ENCODE measurements at places on chromosomes 3 and 15. TPM values are rescaled to one million over a fixed set of nuclear protein-coding genes. Genes with fewer than 3 reads are reported as not detected.

DNA sequence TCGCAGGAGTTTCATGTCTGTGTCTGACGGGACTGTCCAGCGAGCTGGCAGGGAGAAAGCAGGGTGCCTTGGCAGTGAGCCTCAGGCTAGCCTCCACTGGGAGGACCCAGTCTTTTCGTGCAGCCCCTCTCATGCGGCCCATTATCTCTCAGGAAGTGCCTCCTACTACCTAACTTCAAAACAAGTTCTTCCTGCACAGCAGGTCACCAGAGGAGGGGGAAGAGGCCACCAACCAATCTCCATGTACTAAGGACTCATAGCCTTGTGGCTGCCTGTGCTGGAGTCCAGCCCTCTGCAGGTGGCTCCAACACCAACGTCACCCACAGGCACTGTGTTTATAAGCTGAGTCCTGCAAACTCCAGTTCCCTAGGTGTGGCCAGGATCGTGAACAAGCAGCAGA is 4.8 kb downstream of the VIPR1 start:
- DNase-seq, result no peak

P3H2 gene
- 101 TPM for polyA plus RNA-seq

DNA sequence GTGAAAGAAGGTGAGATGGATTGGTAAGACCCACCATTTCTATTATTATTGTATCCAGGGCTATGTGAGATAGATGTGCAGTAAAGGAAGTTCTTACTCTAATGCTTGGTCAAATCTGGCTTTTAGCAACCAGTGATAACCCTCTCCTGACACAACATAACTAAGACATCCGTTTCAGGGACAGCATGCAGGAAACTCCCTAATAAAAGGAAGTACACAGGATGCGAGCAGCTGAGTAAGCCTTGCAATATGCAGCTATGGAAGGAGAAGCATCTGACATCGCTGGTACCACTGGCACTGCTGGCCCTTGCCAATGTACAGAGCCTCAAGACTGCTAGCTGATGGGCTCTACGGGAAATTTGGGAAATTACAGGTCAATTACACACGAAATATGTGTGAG is 662.3 kb downstream of the NR2F2 start:
- no peak for DNase-seq

- DNase-seq, result no peak
These were observed 44.2 kb upstream of the TIPARP start for GRCh38 chr3:156630081-156630772.

DUOXA2 gene
- polyA plus RNA-seq, result 0.10 TPM

DNA sequence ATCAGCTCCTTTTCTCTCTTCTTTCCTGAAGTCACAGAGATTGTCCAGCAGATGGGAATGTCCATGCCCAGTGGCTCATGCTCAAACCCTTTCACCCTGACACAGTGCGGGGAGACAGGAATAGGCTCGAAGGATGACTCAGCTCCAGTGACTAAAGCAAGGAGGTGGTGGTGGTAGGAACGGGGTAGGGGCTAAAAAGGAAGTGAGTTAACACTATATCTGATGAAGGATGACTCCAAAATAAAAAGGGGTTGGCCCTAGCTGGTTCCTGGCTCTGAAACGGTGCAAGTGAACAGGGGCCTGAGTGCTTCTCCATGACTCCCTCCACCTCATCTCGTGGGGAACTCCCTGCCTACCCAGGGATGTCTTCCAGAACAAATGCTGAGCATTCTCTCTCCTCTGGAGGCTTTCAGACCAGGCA is 167.4 kb upstream of the LPP start:
- DNase-seq, result no peak

- no peak for DNase-seq
These were observed 780.9 kb upstream of the LMCD1 start for GRCh38 chr3:7720649-7721297.

- DNase-seq, result no peak
These were observed 152.4 kb downstream of the EBLN2 start for GRCh38 chr3:73213896-73214295.

XCR1 gene
- 0.31 TPM for polyA plus RNA-seq

DNA sequence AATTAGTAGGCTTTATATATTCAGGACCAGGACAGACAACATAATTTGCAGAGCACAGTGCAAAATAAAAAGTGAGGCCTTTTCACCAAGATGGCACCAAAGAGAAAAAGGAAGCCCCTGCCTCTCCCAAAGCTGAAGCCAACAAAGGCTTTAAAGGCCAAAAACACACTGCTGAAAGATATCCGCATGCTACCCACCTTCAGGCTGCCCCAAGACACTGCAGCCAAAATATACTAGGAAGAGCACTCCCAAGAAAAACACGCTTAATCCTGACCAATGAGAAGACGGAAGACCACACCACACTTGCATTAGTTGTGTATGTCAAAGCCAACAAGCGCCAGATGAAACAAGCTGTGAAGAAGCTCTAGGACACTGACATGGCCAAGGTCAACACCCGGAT is 38.0 kb downstream of the PIK3CB start:
- DNase-seq, result no peak

- DNase-seq, result no peak
These were observed 65.8 kb downstream of the TPRG1 start for GRCh38 chr3:189237526-189237925.

TGFBR2 gene
- polyA plus RNA-seq, result 94.0 TPM

- DNase-seq, result no peak
These were observed 25.3 kb upstream of the SI start for GRCh38 chr3:165103616-165104015.

HYAL1 gene
- 7.6 TPM for polyA plus RNA-seq

SLC6A1 gene
- 1.7 TPM for polyA plus RNA-seq

DNA sequence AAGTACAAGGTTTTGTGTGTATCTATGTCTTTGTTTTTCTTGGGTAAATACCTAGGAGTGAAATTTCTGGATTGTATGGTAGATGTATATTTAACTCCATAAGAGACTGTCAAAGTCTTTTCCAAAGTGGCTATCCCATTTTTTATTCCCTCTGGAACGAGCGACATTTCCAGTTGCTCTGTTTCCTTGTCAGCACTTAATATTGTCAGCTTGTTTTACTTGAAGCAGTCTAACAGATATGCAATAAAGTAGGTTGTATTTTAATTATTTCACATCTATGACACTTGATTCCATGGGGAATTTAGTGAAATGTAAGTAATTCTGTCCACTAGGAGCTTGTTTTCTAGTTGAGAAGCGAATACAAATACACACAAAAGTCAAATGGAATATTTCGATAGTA is 18.5 kb upstream of the BNIP2 start:
- no peak for DNase-seq

DNA sequence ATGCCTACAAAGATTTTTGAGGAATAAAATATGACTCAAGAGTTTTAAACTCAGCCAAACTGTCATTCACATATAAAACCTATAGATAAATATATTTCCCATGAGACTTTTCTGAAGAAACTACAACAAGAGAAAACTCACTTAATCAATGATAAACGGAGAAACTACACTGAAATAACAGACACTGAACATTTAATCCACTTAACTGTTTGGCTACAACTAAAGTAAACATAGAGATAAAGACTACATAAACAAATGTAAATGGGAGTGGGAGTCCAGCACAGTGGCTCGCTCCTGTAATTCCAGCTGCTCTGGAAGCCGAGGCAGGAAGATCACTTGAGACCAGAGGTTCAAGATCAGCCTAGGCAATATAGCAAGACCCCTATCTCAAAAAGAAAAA is 79.2 kb downstream of the MEX3B start:
- no peak for DNase-seq

DNA sequence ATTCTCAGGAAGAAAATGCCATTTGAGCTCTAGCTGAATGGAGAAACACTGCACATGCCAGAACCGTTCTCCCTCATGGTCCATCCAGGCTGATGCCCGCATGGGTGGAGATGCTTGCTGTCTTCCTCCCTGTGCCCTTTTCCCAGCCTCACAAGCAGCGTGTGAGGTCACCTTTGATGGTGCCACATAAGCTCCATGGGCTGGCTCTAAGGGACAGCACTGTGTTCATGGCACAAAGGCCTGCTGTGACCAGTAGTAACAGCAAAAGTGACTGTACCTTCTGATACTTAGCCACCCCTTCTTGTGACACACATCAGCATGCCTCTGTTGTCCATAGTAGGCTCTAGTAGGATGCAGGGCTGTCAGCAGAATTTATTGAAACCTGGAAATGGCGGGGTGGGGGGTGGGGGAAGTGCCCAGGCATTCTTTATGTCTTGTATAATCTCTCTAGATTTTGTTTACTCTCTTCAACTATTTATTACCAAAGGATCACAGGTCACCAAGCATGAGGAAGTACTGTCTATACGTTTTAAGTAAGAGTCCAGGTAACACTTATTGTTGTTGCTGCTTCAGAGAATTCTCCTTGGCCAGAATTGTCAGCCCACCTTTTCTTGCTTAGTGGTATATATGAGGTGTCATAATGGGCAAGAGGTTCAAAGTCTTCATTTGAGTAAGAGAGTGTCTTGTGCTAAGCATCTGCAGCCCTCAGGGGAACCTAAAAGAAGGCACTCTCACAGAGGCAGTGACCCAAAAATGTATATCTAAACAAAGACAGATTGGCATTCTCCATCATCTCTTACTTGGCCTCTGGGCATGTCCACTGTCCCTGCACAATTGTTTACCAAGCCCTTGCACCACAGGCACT is 56.5 kb downstream of the RAB7A start:
- no peak for DNase-seq

DNA sequence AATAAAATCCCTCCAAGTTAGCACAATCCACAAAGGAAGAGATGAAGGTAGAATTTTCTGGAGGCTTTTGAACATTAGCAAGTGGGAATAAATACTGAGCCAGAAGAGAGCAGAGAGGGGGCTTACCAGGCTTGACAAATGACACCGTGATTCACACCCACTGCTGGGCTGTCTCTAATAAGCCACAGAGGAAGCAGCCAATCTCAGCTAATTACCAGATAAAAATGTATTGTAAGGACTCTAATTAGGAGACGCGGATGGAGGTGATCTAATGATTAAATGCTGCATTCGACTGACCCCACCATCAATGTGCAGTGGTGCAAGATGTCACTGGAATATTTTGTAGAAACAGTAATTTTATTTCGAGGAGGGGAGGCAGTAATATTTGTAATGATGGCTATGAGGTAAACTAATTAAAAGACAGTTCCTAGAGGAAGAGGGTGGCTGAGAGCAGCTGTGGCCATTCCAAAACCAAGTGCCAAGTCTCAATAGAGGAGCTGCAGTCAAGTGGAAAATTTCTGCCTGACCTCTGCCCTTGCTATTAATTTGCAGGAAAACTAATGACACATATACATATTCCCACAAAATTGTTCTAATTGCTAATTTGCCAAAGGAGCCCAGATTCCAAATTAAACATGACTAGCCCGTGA is 602.2 kb downstream of the FOXP1 start:
- DNase-seq, result no peak

PAQR9 gene
- 0.70 TPM for polyA plus RNA-seq

GRCh38 chr15:44489464-44489863 is 47.5 kb upstream of the EIF3J start:
- DNase-seq, result no peak

DNA sequence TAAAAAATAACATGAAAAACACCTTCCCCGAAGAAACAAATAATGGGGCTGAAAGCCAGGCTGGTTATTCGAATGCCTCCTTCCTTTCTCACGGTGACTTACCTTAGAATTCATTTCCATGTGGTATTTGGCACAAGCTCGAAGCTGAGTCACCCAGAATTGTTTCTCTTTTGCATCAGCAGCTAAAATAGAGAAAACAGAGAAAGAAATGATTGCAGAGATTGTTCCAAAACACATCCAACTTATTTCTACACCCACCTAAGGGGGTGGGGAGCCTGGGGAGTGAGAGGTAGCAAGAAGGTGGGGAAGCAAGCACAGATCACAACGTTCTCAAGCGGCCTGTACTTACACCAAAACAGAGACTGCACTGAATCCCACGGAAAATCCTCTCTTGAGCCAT is 104.7 kb downstream of the OSBPL10 start:
- DNase-seq, result no peak

WDR73 gene
- polyA plus RNA-seq, result 37.1 TPM

DNA sequence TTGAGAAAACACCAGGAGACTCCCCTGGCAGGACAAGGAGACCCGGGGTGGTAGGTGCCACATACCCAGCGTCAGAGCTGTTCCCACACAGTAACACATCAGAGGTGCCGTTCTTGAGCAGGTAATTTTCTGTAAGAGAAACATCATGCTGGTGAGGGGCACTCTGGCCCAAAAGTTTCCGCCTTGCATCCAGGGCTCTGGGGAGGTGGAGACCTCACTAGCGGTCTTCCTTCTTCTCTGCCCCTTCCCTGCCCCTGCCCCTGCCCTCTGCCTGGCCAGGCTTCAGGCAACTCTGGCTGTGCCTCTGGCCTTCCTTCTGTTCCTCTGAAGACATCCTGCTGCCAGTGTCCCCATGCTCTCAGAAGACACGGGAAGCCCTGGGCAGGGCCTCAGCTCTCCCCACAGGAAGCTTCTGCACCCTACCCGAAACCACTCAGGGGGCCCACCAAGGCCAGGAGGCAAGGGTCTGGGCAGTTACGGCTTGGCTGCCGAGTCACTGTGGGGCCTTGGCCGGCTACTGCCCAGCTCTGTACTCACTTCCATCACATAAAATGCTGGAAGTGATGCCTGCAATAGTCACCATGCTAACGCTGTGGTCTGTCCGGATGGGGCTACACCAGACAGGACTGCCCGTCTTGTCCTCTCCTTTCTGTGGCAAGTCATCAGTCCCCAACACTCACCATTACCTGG is 41.3 kb downstream of the SCN5A start:
- no peak for DNase-seq

DNA sequence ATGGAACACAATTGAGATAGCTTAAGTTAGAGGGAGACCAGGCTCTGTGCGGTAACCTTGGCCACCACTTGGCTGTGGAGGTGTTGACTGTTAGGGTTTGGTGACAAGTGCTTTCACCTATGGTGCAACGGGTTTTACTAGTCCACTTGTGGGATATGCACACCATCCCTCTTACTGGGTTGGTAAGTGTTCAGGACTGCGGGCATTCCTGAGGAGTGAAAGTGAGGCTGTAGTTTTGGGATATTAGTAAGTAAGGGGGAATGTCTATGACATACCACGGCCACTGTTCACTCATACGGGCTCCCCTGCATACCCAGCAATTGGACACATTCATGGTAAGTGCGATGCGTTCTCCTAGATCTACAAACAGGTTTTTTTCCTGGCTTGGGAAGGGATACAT is 8.0 kb upstream of the RAD54L2 start:
- no peak for DNase-seq

- no peak for DNase-seq
These were observed 299.8 kb downstream of the CNTN3 start for GRCh38 chr3:74314696-74315095.

DNA sequence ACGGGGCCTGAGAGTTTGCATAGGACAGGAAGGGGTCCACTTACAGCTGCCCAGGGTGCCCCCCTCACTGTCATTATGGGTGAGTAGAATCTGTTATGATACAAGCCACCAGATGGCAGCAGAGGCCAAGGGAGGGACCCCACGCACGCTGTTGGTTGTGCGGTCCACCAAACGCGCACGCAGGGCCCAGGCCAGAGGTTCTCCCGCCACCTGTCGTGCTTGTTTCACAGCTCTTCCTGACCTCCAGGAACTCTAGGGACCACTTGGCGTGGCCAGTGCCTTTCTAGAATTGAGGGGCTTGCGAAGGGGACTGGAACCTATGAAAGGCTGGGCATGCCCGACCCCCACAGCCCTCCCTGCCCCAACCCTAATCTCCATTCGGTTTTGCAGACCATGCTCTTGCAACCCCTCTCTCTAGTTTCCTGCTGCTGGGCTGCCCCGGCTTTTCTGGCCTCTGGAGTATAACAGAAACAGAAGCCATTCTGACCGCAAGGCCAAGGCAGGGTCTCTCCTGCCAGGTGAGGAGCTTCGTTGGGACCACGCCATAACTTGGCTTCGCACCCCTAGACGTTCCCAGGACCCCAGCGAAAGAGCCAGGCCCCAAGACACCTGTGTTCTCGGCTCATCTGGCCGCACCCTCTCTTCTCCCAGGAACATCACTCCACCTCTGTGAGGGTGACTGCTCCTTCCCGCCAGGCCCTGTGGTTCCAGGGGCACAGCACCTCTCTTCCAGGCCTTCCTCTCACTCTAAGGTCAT is 46.0 kb downstream of the ALDH1L1 start:
- DNase-seq, result peak; percentile 48
